Right kidney (tissue), 9 donors: ENCODE measurements at places on chromosomes 7 and 10.
A peak's percentile ranks its signal among the peaks of the same experiment; 100 is the strongest.

DNA sequence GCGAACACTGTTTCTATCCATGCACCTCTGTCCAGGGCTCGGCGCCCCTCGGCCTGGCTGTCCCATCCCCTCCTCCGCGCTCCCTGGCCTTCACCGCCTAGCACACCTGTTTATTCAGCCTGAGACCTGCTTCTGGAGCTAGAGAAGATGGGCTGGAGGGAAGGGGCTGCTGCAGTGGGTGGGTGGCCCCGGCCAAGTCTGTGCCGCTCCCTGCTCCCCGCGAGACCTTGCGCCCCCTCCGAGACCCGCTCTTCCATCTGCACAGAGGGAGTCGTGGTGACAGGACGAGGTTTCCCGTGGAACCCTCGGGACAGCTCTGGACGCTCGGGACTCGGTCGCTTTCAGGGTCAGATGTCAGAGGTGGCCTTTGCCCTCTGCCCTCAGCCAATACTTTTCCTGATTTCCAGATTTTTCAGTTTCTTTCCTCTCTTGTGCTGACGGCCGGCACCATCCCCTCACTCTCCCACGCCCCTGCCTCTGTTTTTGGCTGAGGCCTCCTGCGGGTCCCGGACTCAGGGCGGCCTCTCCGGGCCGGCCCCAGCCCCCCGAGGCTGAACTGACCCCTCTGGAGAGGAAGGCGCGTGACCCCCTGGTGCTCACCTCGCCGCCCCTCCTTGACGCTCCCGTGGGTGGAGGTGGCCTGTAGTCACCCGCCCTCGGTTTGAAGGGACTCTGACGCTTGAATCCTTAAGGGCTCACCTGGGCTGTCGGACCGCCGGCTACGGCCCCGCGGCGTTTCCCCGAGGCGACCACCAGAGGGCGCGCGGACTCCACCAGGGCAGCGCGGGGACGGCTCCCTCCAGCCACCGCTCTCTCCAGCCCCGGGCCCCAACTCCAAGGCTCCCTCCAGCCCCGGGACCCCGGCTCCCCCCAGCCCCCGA, 15.6 kb downstream of the SHH start:
- DNase-seq: peak; percentile 43

DNA sequence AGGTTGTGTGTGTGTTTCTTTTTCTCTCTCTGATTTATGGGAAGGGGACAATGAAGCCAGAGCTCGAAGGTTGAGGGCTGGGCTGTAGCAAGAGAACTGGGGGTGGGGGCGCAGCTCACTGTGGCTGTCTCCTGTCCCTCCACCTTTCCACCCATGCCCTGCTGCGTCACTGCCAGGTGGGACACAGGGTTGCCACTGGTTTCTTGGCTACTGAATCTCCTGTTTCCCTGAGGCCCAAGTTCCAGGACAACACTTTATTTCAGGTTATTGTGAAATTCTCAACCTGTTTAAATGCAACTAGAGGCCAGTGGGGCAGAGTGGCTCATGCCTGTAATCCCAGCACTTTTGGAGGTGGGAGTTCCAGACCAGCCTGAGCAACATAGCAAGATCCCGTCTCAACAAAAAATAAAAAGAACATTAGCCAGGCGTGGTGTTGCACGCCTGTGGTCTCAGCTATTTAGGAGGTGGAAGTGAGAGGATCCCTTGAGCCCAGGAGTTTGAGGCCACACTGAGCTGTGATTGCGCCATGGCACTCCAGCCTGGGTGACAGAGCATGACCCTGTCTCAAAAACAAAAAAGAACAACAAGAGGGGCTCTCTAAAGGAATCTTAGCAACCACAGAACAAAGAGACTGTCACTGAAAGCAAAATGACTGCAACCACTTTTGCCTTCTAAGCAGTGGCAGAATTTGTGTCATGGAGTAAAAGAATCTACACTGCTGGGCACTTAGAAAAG, 22.6 kb downstream of the TBATA start:
- DNase-seq: no peak

DNA sequence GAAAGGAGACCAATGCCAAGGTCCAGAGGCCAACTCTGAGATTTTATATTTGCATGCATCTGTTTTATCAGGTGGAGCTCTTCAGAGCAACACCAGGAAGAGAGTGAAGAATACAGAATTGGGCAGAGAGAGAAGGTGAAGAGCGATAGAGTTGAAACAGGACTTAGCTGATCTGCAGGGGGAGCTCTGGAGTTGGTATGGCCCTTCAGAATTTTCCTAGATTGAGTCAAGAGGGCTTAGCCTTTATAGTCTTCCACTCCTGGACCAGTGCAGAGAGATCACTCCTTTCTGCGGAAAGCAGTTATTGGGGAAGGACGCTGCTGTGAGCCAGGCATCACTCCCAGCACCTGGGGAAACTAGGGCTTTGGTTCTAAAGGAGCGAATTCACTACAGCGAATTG, 105.0 kb upstream of the DGKB start:
- no peak for DNase-seq

DNA sequence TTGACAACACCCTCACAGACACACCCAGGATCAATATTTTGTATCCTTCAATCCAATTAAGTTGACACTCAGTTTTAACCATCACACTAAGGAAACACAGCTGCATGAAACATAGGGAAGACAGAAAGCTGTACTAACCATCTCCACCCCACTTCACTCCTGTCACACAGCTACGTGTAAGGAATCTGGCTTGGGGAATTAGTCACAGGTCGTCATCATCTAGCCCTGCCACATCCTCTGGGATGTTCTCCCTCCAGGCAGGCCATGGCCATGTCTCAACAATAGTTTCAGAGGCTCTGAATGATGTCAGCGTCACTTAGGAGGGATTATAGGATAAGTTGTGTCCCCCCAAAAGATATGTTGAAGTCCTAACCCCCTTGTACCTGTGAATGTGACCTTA, 10.8 kb upstream of the SEMA3C start:
- DNase-seq: no peak

DNA sequence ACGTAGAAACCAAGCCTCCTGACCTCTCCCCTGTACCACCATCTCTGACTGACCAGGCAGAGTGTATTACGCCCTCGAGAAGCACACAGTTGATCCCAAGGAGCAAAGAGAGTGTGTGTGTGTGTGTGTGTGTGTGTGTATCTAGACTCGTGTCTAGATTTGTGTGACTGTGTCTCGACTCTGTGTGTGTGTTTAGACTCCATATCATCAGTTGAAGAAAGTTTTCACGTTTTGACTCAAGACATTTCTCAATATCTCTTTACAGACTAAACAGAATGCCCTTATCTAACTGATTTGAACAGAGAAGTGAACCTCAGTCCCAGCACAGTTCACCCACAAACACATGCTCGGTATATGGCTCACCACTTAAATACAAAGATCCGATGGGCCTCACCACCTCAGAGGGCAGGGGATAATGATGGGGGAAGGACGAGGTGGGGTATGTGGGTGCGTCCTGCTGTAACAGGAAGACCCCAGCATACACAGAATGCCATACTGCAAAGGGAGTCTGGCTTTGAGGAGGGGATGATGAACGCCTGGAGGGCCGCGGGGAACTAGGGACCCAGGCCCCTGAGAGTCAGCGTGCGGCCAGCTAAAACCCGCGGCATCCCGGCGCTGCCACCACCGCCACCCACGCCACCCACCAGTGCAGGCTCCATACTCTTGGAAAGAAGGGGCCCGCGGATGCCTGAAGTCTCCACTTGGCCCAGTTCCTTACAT, 780 bp downstream of the ALDH18A1 start:
- peak; percentile 11 for DNase-seq

- DNase-seq: no peak
Measured at GRCh38 chr10:4334871-4335270, 491.1 kb upstream of the AKR1E2 start.

GRCh38 chr10:1244493-1244892, 188.3 kb downstream of the WDR37 start:
- DNase-seq: no peak

DNA sequence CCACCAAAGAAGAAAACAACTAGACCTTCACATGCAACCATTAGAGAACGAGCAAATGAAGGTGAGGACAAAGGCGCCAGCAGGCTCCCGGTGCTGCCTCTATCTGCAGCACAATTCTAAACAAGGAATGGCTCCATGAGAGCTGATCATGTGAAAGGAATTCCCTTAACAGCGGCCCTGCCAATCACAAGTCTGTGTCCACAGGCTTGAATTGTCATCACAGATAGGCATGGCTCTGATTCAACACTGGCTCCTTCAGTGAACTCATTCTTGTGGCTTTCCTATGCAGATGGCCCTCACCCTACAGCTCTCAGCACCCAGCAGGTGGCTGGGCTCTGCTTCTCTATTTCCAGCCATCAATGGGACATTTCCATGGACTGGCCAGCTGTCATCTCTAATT, 36.2 kb downstream of the LAMB1 start:
- no peak for DNase-seq

DNA sequence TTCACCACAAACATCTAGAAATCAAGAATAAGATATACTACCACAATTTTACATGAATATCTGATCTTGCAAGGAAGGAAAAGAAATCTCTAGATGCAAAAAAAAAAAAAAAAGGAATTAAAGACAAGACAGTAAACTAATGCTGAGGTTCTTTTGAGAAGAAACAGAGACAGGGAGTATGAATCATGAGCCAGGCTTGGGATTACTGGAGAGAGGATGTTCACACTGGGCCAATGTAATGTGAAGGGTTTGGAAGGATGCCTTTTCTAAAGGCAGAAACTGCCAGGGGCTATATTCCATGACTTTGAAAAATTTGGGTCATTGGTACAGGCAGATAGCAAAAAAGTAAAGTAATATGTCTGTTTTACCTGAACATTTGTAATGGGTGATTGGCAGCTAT, 573.0 kb upstream of the IGFBP3 start:
- no peak for DNase-seq

GRCh38 chr7:105839266-105839665, 37.1 kb downstream of the ATXN7L1 start:
- no peak for DNase-seq

- DNase-seq: no peak
Measured at GRCh38 chr7:147279964-147280374, 1163.4 kb downstream of the CNTNAP2 start.

- DNase-seq: no peak
Measured at GRCh38 chr10:91185239-91185875, 35.1 kb upstream of the PCGF5 start.

DNA sequence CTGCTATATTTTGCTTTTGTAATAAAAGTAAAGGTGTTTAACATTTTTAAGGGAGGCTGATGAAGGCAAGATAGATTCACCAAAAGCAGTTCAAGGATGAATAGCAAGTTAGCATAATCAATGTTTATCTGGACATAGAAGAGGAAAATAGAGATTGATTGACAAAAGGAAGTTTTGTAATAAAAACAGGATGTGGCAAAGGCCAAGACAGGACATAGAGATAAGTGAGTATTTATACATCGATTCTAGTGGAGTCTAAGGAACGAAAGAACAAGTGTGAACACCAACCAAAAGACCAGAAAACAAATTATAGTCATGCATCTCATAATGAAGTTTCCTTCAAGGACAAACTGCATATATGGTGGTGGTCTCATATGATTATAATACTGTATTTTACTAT, 123.8 kb downstream of the CCDC71L start:
- no peak for DNase-seq

GRCh38 chr7:74400420-74401136, 53.1 kb upstream of the GTF2IRD1 start:
- DNase-seq: no peak

- no peak for DNase-seq
Measured at GRCh38 chr10:98425511-98426352, 10.8 kb upstream of the PYROXD2 start.
